Stimulated activated CD8-positive, alpha-beta memory T cell treated with anti-CD3 and anti-CD28 coated beads, Interleukin-4, amount 100 ng/mL, for 1 hour (primary cell): ENCODE measurements at places on chromosomes 7 and 10.

DNA sequence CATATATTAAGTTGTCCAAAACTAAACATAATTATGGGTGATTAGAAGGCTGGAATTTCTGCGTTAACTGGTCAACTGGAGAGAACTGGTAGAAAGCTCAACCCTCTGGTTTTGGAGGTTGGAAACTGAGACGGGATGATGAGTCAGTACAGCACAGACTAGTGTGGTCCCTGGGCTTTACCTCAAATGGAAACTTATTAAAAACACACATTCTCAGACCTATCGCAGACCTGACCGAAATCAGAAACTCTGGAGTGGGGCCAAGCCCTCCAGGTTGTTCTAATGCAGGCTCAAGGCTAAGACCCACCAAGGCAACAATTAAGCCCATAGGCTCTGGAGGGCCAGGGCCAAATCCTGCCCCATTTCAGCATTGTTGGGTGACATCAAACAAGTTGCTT is 136.9 kb downstream of the KCNMA1 start:
- no peak for DNase-seq

DNA sequence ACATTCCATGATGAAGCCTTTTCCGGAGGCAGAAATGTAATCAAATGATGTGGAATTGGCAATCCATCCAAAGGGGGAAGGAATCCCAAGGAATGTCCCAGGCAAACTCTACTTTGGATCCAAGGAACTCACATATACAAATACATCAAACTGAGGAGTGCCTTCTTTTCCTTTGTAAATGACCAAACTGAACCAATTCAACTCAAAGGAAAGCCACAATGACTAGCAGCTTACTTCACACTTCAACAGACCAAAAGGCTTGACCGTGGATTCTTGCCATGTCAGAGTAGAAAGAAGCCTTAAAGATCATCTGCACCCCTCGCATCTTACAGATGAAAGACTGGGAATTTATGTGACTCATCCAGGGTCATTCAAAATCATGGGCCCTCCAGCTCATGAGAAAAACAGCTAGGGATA is 79.7 kb upstream of the MACROH2A2 start:
- no peak for DNase-seq

DNA sequence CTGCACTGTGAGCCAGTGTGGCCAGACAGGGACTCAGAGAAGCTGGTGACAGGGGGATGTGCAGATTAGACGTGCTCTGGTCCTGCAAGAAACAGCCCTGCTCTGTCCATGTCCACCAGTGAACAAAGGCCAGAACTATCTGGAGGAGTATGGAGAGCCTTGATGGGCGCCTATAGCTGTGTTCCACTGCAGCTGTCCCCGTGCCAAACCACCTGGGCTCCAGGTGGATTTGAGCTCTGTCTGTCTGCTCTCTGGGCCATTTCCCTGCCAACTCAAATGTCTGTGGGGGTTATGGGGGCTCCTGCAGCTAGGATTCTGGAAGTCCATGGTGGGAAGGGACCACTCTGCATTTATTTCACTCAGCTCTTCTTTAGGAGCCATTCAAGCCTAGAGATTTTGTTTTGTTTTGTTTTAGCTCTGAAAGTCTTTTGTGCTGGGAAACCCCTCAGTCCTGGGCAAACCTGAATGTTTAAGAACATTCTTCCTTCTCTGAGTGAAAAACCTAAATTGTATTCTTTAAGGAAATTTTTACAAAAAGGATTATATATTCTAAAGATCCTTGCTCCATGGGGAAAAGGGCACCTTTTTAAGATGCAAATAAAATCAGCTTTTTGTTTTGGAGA is 1039.5 kb upstream of the SORCS1 start:
- DNase-seq: no peak

- no peak for DNase-seq
These were observed 9.2 kb downstream of the INPP5A start for GRCh38 chr10:132546567-132547420.

DNA sequence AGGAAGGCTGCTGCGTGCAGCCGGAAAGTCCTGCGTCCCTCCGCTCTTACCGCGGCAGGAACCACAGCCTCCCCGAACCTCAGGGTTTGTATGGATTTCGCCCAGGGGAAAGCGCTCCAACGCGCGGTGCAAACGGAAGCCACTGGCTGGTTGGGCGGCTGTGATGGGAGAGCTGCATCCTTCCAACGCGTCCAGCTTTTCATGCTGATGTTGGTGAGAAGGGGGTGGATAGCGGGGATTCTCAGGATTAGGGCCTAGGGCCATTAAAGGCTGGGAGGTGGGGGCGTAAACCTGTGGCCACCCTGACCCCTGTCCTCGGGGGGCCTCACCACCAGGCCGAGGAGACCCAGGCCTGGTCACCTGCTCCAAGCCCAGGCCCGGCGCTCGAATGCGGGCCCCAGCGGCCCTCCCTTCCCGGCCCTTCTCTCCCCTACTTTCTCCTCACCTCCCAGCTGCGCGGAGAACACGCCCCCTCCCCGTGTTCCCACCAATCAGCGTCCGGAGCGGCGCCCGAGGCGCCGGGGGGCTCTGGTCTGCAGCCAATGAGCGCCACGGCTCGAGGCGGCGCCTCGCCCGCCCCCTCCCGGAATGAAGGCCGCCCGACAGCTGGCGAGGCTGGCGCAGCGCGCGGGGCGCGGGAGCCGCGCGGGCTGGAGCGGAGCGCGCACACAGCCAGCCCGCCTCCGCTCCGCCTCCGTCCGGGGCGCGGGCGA is 458 bp upstream of the NANOS1 start:
- DNase-seq: peak; percentile 53

- DNase-seq: no peak
These were observed 26.4 kb downstream of the ARL4A start for GRCh38 chr7:12713625-12714378.

- no peak for DNase-seq
These were observed 9.6 kb upstream of the MRPS24 start for GRCh38 chr7:43878867-43879266.

- DNase-seq: no peak
These were observed 53.7 kb upstream of the FAM3C start for GRCh38 chr7:121449735-121450240.

- no peak for DNase-seq
These were observed 113.8 kb upstream of the EEPD1 start for GRCh38 chr7:36039243-36039642.

- no peak for DNase-seq
These were observed 78.0 kb upstream of the CTTNBP2 start for GRCh38 chr7:117951285-117951684.

GRCh38 chr10:74925708-74926107 is 99.3 kb downstream of the KAT6B start:
- DNase-seq: no peak

DNA sequence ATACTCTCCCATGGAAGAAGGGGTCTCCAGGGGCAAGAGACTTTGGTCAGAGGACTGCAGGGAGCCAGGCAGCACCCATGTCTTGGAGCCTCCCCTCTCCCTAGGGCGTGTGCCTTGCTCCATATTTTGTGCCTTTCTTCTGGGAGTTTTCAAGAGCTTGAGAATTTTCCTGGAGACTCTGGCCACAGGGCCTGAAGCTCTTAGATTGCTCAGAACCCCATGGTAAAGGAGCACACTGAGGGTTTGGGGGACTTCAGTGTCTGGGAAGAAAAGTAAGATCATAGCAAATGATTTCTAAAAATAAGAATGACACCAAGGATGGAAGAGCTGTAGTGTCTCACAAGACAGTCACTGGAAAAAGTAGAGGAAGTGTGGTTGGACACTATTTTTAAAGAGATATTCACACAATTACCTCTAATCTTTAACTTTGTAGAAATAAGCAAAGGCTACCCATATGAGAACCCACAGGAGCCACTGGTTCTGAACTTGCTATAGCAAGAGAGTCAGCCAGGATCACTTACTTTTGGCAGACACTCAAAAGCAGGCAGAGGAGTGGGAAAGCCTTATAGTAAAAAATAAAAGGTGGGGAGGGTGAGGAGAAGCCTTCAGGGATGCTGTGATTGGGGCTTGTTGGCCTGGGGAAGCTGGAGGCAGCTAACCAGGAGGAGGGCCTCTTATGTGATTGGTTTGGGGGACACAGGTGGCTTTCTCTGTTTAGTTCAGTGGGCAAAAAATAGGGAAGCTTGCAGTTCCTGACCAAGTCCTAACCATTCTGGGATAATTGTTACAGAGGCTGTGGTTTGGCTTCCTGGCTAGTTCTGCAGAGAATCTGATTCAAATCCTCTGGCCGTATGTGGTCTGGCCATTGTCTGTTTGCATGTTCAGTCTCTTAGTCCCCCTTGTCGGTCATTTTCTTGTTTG is 5.1 kb upstream of the CSGALNACT2 start:
- DNase-seq: no peak

DNA sequence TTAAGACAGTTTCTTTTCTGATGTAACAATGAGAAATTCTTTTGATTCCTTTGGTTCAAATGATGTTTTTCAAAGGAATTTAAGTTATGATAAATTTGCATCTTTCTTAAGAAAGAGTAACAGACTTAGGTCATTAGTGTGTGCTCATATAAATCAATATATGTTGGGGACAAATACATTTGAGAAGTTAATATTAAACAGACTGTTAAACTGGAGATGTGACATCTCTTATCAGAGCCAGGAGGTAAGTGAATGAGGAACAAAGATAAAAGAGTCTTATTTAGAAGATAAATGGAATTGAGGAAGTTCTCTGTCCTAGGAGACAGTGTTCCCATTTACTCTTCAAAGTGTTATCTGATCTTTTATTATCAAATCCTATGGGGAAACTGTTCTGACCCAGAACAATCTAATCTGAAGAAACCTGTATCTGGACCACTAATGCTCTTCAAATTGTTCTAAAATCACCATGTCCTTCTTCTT is 104.8 kb upstream of the LAMB4 start:
- no peak for DNase-seq

GRCh38 chr7:72805526-72806494 is 22.2 kb downstream of the TYW1B start:
- DNase-seq: no peak

- DNase-seq: no peak
These were observed 41.3 kb upstream of the ANK3 start for GRCh38 chr10:60430836-60431597.

DNA sequence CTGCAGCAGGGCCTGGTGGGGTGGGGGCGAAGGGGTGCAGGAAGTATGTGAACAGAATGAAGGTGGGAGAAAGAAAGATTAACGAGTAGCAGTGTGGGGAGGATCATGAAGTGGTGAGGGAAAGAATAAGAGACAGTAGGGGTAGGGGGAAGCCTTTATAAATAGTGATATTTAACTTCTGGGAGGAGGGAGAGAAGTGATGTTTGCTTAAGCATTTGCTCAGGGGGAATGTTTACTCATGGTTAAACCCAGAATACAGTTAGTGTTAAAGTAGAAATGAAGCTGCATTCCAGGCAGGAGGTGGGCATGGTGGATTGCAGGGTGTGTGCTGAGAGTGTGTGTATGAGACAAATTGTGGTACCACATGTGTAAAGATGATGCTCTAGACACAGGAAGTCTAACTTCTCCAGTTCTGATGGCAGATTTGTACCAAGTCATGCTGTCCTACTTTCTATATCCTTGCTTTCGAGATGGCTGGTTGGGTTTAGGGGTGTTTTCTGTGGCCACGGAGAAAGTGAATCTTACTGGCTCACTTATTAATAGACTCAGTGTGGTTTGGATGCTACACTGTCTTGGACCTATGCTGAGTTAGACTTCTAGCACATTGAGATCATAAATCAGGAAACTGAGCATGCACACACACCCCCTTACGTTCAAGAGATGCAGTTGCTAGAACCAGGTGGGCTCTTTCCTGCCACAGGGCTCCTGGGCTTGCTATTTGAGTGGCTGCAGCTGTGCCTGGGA is 10.6 kb upstream of the DNMBP start:
- no peak for DNase-seq
